CD4-positive, alpha-beta T cell treated with Interleukin-17A for 1 hour (primary cell): ENCODE measurements at places on chromosomes 7 and 10.

DNA sequence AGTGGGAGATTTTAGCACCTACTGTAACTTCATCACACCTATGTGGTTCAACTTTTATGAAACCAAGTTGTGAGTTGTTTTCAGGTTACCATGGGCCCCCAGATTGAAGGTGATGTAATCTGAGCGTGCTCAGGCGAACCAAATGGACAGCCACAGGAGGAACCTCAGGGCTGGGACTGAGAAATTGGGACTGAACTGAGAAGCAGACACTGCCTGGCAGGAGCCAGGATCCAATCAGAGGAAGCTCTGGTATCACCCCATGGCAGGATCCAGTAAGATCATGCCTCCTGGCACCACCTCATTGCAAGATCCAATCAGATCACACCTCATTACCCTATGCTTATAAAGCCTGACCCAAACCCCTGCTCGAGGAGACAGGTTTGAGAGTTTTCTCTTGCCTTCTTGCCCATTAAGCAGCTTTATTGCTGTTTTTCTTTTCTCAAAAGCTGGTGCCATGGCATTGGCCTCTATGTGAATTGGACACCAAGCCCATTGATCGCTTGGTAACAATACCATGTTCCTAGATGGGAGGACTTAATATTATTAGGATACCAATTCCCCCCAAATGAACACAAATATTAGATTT lies 43.2 kb upstream of the GDF10 start:
- DNase-seq = peak; percentile 28

- DNase-seq = no peak
These were observed 192.1 kb downstream of the GATA3 start for GRCh38 chr10:8246548-8246947.

- no peak for DNase-seq
These were observed 955.7 kb upstream of the ZNF722 start for GRCh38 chr7:63042730-63043511.

GRCh38 chr10:95758351-95759025 lies 2.5 kb downstream of the ENTPD1 start:
- no peak for DNase-seq

GRCh38 chr10:99346247-99346646 lies 17.1 kb downstream of the CNNM1 start:
- DNase-seq = no peak

GRCh38 chr10:71854031-71854430 lies 3.0 kb upstream of the PSAP start:
- DNase-seq = no peak
